ENCODE measurements at places on chromosomes 16 and 17.

DNA sequence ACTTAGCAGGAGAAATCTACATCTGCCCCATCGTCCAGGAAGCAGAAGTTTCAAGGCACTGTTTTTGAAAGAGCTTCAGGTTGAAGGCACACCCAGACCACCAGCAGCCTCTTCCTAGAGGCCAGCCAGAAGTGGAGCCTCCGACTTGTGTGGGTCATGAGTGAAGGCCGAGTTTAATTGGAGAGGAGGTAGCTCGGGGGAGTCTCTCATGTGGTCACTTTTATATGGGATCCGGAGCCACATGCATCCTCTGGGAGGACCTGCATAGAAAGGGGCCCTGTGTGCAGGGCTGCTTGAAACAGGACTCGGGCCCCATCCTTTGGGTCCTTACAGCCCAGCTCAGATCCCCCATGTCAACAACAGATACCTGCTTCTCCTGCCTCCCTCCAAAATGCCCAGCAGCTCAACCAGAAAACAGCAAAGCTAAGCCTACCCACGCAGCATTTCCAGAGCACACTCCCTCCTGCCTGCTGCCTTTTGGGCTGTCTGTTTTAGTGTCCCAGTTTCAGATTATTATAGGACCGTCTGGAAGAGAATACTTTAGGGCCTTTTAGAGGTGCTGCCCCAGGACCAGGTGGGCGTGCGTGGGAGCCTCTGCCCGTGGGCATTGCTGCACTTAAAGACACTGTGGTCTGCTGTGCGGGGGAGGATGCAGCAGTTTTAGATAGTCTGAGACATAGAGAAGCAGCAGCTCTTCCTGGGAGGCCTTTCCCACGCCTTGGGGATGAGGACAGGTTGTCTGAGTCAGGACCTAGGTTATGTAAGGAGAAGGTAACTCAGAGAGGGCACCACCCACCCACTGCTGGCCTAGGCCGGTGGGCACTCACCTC lies 29.5 kb downstream of the MPRIP start:
- DNase-seq, result no peak

- no peak for DNase-seq
Measured at GRCh38 chr16:49487746-49488145, 114.1 kb downstream of the C16orf78 start.

- no peak for DNase-seq
Measured at GRCh38 chr17:77793971-77794235, 164.6 kb upstream of the TNRC6C start.

GRCh38 chr17:45149669-45150664 lies 1.7 kb downstream of the HEXIM1 start:
- no peak for DNase-seq

GRCh38 chr17:2084036-2084765 lies 29.3 kb downstream of the HIC1 start:
- DNase-seq, result no peak

DNA sequence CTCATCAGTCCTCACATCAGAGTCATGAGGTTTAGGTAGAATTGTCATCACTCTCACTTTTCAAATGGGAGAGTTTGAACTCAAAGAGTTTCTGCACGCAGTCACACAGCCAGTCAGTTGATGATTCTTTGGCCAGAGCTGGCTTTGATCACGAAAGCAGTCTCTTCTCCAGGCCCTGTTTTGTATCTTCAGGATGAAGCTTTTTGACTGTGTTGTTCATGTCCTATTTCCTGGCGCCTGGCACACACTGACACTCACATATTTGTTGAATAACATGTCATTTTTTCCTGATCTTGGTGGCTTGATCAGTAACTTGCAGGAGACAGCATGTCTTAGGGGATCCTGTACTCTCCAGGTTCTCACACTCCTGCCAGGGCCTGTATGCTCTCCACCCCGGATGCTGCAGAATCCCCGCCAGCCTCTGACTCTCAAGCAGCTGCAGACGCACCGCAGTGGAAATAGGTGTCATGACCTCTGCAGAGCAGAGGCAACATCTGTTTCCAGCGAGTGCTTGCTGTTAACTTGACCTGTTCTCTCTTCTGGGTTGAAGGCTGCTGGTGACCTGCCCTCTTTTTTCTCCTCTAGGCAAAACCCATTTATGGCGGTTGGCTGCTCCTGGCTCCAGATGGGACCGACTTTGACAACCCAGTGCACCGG lies 33.0 kb downstream of the MPRIP start:
- DNase-seq, result no peak

GRCh38 chr17:38587947-38588787 lies 17.6 kb downstream of the SRCIN1 start:
- no peak for DNase-seq

GRCh38 chr16:3807425-3808123 lies 72.9 kb downstream of the CREBBP start:
- DNase-seq, result no peak

- DNase-seq, result no peak
Measured at GRCh38 chr17:731644-732066, 741 bp upstream of the TLCD3A start.

GRCh38 chr17:17525956-17526355 lies 29.8 kb upstream of the RASD1 start:
- DNase-seq, result no peak

DNA sequence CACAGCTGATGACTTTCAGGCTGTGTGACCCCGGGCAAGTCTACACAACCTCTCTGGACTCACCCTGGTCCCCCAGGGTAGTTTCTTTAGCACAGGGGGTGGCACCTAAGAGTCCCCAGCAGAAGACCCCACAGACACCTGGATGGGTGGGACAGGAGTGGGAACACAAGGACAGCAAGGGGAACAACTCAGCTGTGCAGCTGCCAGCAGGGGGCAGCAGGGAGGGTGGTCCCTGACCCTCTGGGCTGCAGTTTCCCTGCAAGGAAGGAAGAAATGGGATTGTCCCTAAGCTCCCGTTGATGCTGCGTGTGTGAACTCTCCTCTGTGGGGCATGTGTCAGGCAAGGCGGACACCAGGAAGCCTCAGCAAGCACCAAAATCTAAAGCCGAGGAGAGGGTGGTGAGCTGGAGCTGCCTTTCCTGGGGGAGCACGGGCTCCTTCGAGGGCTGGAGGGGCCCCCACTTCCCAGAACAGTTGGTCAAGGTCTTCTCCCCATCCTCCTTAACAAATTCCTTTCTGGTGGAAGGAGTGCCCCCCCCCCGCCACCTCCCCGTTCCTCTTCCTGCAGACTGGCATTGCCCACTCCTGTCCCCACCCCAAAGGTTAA lies 24.1 kb upstream of the CDH5 start:
- no peak for DNase-seq

GRCh38 chr17:61813211-61813610 lies 50.1 kb downstream of the BRIP1 start:
- DNase-seq, result no peak

GRCh38 chr16:59698346-59699020 lies 964.4 kb upstream of the GOT2 start:
- no peak for DNase-seq

DNA sequence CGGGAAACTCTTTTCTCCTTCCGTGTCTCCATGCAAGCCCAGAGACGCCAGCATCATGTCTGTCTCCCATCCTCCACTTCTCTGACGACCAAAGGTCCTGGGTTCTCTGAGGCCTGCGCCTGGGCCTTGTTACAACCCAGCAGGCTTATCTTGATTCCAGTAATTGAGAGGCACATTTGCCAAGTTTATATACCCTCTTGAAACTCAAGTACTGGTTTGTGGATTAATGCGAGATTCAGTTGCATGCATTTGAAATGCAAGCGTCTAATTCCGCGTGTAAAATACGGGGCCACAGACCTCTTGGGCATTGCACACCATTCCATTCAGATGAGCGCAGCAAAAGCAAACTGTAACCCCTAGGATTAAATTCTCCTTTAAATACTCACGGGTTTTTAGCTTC lies 28.7 kb upstream of the CRISPLD2 start:
- no peak for DNase-seq
